Vagina (tissue), 2 donors: ENCODE measurements at places on chromosomes 1 and 21.

DNA sequence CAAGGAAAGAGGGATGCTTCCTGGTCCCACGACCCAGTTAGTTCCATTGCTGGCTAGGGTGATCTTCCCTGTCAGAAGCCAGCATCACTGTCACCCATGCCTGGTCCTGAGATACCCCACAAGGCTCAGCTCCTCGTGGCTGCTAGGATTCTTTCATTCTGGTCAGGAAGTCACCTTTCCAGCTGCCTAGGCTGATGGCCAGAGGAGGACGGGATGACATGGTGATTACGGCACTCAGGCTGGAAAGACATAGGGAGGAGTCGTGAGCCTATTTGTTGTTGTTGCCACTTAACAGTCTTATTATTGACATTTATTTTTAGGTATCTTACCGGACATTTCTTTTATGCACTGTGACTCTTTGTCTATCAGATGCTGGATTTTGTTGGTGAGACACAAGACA lies 20.0 kb upstream of the MAPKAPK2 start:
- no peak for DNase-seq

GRCh38 chr1:234727018-234727940 lies 117.3 kb upstream of the IRF2BP2 start:
- no peak for DNase-seq

DNA sequence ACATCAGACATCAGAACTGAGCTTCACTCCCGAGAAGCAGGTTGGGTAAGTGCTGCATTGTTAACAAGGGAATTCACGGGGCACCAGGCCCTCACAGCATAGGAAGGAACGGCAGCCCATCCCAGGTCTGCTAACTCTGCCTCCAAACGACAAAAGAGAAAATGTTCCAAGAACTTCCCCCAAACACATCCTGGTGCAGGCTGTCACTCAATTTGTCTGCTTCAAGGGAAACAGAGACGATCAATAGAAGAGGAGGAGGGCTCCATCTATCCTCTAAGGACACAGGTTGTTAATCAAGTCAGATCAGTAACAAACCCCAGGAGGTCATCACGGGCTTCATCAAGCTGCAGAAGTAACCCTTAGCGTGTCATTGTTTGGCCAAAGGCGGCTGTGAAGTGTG lies 3.5 kb upstream of the TSPEAR start:
- DNase-seq = no peak

DNA sequence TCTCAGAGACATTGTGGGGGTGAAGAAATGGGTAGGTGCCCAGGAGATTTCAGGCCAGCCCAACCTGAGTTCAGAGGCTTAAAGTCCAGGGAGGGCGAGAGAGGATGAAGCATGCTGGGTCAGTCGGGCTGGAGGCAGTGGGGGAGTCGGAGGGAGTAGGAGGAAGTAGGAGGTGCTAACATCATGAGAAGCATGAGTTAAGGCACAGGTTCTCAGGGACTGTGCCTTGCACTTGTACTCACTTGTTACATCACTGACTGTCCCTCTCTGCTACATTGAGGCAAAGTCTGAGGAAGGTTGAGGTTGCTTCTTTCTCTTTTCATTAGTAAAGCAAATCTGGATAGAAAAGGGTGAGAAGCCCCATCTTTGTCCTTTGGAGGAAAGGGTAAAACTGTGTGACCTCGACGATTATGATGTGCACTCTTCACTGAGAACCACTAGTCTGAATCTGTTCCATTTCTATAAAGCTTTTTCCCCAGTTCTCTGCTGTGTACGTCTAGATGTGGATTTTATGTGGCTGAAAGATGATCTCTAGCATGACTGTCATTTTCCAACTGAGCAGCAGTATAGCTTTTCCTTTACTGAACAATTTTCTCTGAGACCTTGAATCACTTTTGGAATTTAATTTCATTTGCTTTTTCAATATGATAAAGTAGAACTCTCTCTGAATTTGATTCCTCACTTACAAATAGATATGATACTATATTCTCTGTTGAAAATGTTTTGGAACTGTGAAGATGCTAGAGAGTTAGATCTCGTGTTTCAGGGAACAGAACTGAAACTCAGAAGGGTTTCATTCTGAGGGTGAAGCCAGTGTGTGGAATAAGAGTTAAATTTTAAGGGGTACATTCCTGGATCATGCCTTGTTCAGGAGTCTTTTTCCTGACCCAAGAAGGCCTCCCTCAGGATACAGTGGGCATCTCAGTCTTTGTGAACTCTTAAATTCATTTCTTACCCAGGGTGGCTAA lies 94.6 kb downstream of the FGGY start:
- DNase-seq = no peak

DNA sequence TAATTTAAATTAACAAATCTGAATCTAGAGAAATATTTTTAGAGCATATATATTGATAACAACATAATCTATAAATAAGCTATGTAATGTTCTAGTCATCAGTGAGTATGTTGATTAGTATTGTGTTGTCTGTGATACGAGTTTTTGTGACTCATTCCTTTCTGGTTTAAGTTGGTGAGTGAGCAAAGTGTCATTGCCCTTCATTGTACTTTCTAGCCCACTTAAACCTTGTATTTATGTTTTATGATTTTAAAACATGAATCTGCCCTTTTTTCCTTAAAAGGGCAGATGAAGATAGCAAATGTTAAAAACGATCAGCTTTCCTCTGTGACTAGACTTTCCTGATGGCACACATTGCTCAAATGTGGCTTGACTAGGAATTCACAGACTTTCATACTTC lies 38.5 kb downstream of the MACO1 start:
- no peak for DNase-seq

DNA sequence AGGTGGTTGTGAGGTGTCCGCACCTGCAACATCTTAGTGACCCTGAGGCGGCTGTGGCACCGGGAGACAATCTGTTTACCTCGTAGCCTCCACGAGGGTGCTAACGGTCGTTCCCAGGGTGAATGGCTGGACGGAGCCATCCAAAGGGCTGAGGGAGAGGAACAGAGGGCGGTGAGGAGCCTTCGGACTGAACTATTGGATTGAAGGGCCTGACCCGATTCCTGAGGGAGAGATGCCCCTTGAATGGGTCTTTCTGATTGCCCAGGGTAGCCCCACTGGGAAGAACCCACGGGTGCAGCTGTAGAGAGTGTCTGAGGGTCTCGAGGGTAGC lies 2.3 kb downstream of the NR5A2 start:
- DNase-seq = no peak

DNA sequence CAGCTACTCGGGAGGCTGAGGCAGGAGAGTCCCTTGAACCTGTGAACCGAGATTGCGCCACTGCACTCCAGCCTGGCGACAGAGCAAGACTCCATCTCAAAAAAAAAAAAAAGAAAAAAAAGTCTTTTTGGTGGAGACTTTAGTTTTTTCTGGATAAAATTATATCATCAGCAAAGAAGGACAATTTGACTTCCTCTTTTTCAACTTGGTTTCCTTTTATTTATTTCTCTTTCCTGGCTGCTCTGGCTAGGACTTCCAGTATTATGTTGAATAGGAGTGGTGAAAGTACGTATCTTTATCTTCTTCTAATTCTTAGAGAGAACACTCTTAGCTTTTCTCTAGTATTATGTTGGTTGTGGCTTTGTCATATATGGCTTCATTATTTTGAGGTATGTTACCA lies 130.8 kb downstream of the PCBP3 start:
- DNase-seq = no peak

DNA sequence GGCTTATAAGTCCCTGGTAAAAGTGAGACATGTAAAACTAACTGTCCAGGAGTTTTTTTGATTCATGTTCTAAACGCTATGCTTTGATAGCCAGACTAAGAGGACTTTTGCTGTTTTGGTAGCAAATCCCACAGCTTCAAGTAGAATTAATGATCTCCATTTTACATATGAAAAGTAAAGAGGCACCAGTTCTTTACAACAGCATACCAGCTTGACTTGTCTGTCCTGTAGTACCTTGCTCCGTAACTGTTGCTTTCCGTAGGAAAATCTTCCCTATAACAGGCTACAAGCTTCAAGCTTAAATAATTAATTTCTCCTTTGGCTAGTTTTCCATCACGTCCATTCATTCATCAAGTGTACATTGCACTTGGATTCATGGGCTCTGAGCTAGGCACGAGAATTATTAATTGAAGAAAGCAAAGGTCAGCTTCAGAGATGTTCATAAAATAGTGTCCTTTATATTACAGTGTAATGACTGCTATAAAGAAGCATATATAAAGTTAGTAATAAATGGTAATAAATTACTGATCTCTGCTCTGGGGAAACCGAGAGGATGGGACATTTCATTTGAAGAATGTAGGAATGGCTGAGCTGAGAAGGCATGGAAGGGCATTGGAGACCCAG lies 29.2 kb downstream of the B3GALT5 start:
- DNase-seq = no peak

- DNase-seq = no peak
These were observed 39.5 kb downstream of the BCL9 start for GRCh38 chr1:147580609-147581385.

DNA sequence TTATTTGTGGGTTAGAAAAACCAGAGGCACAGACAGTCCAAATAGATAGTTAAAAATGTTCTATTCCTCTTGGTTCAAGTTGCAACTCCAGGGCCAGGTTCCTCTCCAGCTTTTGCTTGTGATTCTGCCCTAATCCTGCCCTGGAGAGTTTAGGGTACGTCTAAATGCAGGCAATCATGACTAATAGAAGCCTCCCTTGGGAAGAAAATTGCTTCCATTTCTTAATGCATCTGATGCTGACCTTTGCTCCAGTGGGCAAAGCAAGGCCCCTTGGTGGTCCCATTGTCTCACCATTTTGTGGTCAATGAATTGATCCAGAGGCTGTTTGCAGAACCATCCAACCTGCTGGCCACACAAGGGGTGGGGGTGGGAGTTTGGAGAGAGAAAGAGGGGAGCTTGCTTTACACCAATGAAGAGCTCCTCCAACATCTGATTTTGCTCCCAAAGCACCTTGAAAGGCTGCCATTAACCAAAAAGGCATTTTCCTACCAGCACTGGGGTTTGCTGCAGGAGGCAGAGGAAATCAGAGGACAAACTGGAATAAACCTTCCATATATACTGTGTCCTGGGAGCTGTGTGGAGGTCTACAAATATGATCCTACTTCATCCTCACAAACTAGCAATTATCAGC lies 31.3 kb downstream of the C8B start:
- no peak for DNase-seq

GRCh38 chr21:28833182-28833581 lies 159.5 kb downstream of the LTN1 start:
- DNase-seq = no peak

DNA sequence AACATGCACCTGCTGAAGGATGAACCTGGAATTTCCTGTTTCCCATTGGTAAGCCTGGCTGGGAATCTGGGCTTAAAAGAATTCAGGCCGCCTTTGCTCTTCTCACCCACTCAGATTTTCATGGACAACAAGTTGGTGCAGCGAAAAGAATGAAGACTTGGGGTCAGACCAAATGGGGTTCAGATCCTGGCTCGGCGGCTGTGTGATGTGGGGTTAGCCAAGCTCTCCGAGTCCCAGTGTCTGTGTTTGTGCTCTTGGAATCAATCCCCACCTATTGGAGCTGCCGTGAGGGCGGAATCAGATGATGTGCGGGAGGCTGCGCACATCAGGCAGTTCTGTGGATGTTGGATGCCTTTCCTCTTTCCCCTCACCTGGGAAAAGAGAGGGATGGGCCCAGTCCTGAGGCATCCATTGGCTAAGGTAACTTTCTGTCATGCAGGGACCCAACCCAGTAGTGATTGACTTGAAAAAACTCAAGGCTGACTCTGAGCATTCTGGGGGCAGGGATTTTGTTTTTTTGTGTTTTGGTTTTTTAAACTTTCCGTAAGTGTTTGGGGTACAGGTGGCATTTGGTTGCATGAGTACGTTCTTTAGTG lies 228.3 kb downstream of the KAZN start:
- no peak for DNase-seq

DNA sequence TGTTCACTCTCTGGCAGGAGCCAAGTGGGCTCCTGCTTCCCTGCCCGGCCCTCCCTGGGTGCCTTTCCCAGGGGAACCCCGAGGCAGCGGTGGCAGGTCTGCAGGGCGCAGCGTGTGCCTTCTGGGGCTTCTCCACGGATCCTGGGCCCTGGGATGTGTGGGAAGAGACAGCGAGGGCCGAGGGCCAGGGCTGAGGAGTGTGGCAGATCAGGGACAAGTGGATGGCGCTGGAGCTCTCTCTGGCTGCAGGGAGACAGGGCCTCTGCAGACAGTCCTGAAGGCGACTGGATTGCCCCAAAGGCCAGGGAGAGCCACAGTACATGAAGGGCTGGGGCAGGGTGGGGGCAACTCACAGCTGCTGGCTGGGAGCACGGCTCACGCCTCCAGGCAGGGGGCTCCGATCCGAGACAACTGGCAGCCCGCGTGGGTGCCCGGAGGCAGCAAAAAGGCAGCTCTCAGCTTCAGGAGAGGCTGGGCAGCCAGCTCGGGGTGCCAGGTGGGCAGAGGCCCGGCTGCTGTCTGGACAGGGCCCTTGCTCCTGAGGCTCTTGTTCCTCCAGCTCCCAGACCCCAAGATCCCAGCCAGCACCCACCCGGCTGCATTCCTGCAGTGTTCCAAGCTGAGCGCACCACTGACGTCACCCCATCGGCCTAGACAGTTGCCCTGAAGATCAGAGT lies 16.0 kb downstream of the MORN1 start:
- DNase-seq = no peak

DNA sequence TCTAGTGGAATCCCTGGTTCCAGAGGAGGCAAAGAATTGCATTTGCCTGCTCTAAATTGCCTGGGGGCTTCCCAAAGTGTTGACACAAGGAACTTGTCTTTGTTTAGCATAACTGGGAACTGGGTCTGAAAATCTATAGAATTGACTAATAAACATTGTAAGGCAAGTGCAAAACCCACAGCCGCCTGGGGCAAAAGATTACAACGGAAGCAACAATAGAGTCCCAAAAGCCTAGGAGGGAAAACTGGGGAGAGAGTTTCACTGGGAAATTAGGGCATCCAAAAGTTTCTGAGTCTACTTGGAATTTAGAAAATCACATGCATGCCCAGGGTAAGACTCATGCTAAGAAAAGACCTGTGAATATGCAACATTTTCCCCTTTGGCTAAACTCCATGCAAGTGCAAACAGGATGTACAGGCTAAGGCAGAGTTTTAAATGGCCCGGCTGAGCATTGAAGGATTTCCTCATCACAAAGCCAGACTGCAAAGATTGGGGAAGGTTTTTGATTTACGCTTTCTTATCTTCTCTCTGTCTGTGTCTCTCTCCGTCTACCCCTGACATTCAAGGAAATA lies 725.3 kb upstream of the NCAM2 start:
- DNase-seq = no peak

GRCh38 chr1:211870156-211870555 lies 39.6 kb upstream of the LPGAT1 start:
- DNase-seq = no peak

- DNase-seq = no peak
These were observed 34.8 kb downstream of the TTLL7 start for GRCh38 chr1:83964153-83964552.
